ENCODE measurements at places on chromosomes 5 and 9.

- no peak for DNase-seq
Measured at GRCh38 chr5:133679534-133679933, 67.2 kb upstream of the FSTL4 start.

GRCh38 chr9:135648494-135649410 is 9.4 kb upstream of the GLT6D1 start:
- no peak for DNase-seq

DNA sequence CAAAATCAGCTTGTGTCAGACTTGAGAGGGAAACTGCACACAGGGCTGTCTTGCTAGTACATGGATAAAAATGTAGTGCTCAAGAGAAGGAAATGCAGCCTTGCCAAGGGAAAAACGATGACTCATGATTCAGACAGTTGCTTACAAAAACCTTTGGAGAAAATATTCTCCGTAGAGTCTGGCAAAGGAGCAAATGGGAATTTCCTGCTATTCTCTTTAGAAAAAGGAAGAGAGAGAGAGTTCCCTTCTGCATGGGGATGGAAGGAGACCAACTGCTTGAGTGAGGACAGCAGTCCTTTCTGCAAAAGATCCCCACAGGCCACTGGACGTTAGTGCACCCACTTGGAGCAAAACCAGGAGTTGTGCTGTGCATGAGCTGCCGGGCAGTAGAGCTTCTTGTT is 7.6 kb downstream of the IFNB1 start:
- no peak for DNase-seq

- no peak for DNase-seq
Measured at GRCh38 chr5:142600611-142601358, 85.1 kb downstream of the FGF1 start.

DNA sequence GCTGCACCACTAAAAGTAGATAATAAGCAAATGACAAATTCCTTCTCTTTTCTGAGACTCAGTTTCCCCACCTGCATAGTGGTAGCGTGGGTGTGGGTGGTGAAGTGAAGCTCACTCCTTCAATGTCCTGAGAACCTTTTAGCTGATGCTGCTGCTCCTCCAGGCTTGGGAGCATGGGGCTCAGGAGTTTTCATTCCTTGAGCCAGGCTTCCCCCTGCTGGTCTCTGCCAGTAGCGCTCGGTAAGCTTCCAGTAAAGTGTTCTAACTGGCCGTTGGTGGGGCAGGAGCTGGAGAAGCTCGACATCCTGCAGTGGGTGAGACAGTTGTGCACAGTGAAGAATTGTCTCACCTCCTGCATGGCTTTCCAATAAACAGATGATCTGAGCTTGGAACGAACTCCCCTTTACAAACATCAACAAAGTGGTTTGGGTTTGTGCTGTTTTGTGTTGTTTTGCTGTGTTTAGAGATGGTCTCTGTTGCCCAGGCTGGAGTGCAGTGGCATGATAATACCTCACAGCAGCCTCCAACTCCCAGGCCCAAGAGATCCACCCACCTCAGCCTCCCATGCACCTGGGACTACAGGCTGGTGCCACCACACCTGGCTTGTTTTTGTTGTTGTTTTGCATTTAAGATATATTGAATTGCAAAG is 34.6 kb downstream of the SPARC start:
- peak; percentile 56 for DNase-seq
